ENCODE measurements at places on chromosomes 16 and 17. TPM values are rescaled to one million over a fixed set of nuclear protein-coding genes. Genes with fewer than 3 reads are reported as not detected.

The SULT1A1 gene
- total RNA-seq = 323 TPM

The CALB2 gene
- 4.0 TPM for total RNA-seq

The BTBD17 gene
- total RNA-seq = not detected

The MPV17L gene
- total RNA-seq = 6.3 TPM

The CTRB1 gene
- total RNA-seq = not detected

The RAB11FIP4 gene
- 51.3 TPM for total RNA-seq

- H3K36me3 ChIP-seq = no peaks in the 10 kb centered on the region
- DNase-seq = no peak
- H3K27me3 ChIP-seq = no peaks in the 10 kb centered on the region
Observed at GRCh38 chr17:62178579-62178978, 113.5 kb upstream of the MED13 start.

DNA sequence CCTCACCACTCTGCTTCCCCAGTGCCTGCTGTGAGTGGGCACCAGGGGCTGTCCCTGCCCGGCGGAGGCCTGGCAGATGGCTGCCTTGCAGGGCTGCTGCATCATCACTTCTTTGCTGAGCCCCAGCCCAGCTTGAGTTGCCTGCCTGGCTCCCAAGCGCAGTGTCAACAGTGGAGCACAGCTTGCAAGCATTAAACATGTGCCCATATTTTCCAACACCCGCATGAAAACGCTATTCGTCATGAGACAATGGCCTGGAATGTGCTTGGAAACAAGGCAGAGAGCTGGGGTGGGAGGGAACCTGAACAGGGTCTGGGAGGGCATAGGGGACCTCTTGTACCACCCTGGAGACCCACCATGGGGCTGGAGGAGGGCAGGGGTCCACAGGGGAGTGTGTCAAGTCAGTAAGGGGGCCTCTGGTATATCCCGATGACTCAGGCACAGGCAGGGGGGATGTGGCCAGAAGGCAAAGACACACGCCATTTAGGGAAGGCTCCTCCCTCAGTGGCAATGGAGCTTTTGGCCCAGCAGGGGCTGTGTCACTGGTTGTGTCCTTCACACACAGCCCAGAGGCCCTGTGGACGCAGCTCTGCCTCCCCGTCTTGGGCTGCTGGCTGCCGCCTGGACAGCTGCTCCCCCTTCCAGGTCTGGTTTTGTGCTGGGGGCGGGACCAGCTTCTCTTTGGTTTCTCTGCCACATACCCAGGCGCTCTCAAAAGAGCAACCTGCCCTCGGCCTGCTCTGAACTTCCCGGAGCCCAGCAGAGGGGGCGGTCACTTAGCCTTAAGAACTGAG lies 17.4 kb upstream of the MTSS2 start:
- peak overlapping the region; percentile 84 for H3K27ac ChIP-seq
- no peak overlapping the region for H3K4me3 ChIP-seq
- H3K36me3 ChIP-seq = no peaks in the 10 kb centered on the region
- no peaks in the 10 kb centered on the region for H3K27me3 ChIP-seq
- peaks cover 18% of the 10 kb centered on the region for H3K4me1 ChIP-seq
- peak; percentile 47 for DNase-seq

- no peak overlapping the region for H3K4me3 ChIP-seq
- DNase-seq = no peak
- no peaks in the 10 kb centered on the region for H3K27me3 ChIP-seq
- H3K36me3 ChIP-seq = no peaks in the 10 kb centered on the region
Observed at GRCh38 chr16:90010676-90011507, 8.4 kb downstream of the DBNDD1 start.

GRCh38 chr17:33200587-33200986 lies 92.5 kb downstream of the ASIC2 start:
- no peak overlapping the region for H3K27ac ChIP-seq
- H3K36me3 ChIP-seq = no peaks in the 10 kb centered on the region
- peaks cover 4% of the 10 kb centered on the region for H3K27me3 ChIP-seq
- no peaks in the 10 kb centered on the region for H3K4me1 ChIP-seq

DNA sequence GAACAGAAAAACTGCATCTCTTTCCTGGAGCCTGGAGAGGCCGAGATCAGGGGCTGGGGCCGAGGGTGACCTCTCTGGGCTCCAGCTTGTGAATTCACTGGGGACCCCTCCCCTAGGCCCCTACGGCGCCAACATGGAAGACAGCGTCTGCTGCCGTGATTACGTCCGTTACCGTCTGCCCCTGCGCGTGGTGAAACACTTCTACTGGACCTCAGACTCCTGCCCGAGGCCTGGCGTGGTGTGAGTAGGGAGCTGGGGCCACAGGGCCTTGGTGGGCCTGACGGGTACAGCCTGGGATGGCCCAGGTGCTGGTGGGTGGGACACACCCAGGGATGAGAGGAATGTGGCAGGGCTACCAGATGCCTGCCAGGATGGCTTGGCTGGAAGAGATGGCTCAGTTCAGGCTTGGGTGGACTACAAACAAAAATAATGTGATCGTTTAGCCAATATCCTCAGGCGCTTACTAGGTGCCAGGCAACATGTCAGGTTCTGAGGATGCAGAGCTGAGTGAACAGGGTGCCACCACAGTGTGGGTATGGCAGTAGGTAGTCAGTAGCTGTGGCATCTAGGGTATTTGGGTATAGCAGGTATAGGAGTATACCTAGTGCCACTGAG lies 1.8 kb downstream of the CCL22 start:
- no peaks in the 10 kb centered on the region for H3K4me1 ChIP-seq
- DNase-seq = no peak
- H3K4me3 ChIP-seq = no peak overlapping the region
- no peaks in the 10 kb centered on the region for H3K36me3 ChIP-seq
- no peaks in the 10 kb centered on the region for H3K27me3 ChIP-seq

DNA sequence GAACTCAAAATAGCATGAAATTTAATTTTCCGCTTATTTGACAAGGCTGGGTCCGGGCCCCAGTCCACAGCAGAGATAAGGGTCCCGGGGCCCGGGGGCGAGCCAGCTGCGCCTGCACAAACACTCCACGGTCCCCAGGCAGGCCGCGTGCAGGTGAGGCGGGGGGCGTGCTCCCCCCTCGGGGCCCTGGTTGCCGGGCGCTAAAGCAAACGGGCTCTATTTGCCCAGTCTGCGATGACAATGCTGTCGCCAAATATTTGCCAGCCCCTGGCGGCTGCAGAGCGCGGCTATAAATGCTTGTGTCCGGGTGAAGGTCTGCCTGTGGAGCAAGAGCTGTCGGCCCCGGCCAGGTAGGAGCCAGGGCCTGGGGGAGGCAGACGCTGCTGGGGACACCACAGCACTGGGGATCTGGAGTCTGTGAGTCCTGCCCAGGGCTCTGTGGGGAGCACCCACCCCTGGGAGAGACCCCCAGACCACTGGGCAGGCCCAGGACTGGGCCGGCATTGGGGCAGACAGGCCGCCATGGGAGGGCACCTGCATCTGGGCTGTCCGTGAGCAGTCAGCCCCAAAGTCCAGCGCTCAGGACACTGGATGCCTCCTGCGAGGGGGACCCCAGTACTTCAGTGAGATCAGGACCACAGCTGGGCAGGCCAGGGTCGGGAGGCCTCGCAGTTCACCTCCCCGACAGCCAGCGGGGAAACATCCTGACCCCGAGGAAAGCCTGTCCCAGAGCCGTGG lies at the start of gene PERCC1:
Gene PERCC1, plus strand, starts transcription at position 320 of the 738 bp plus-strand sequence. CDS start 1,516 bp downstream, outside the sequence.
- H3K4me1 ChIP-seq = no peaks in the 10 kb centered on the region
- no peaks in the 10 kb centered on the region for H3K36me3 ChIP-seq
- H3K27me3 ChIP-seq = peaks cover 19% of the 10 kb centered on the region
- H3K4me3 ChIP-seq = no peak within 1 kb of the TSS
- no peak within 1 kb of the TSS for H3K27ac ChIP-seq

- H3K27me3 ChIP-seq = no peaks in the 10 kb centered on the region
- DNase-seq = no peak
- no peak overlapping the region for H3K27ac ChIP-seq
- no peaks in the 10 kb centered on the region for H3K4me1 ChIP-seq
Observed at GRCh38 chr16:59181821-59182420, 447.8 kb upstream of the GOT2 start.

- no peaks in the 10 kb centered on the region for H3K27me3 ChIP-seq
- DNase-seq = no peak
Observed at GRCh38 chr16:69513180-69513966, 52.4 kb upstream of the NFAT5 start.

DNA sequence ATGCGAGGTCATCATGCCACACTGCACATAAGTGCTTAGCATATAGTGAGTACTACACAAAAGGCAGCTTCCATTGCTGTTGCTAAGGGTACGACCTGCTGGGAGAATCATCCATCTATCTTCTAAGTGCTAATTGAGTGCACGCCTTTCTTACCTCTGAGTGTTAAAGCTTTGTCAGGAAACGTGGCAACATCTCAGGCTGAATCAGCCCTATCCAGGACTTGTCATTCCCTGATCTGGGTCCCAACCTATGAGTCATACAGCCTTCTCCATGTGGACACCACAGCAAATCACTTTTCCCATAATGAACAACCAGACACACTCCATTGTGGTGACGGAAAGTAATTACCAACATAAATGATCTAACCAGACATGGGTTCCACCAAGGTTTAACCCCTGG lies 201.1 kb upstream of the MAF start:
- H3K4me3 ChIP-seq = no peak overlapping the region
- H3K27ac ChIP-seq = no peak overlapping the region

- H3K27ac ChIP-seq = peak overlapping the region; percentile 96
- H3K27me3 ChIP-seq = no peaks in the 10 kb centered on the region
- DNase-seq = no peak
- peaks cover 34% of the 10 kb centered on the region for H3K4me1 ChIP-seq
- H3K36me3 ChIP-seq = no peaks in the 10 kb centered on the region
Observed at GRCh38 chr17:44071198-44071520, 624 bp downstream of the G6PC3 start.

GRCh38 chr17:55190748-55191147 lies 74.0 kb upstream of the HLF start:
- no peak overlapping the region for H3K27ac ChIP-seq
- no peaks in the 10 kb centered on the region for H3K4me1 ChIP-seq
- H3K4me3 ChIP-seq = no peak overlapping the region
- no peak for DNase-seq

Measured in transverse colon (tissue), 4 donors.